Mesenteric fat pad (tissue), 1 donor: ENCODE measurements at places on chromosomes 6 and 20. TPM values are rescaled to one million over a fixed set of nuclear protein-coding genes. Genes with fewer than 3 reads are reported as not detected.

The TNFRSF6B gene
- total RNA-seq = 4.7 TPM

The EPB41L1 gene
- 59.7 TPM for total RNA-seq

The LST1 gene
- total RNA-seq = 23.8 TPM

The ARMH2 gene
- total RNA-seq = not detected

The NCOA5 gene
- total RNA-seq = 23.3 TPM

The RBM24 gene
- total RNA-seq = 1.3 TPM

The PAQR8 gene
- total RNA-seq = 3.9 TPM

The RBBP8NL gene
- total RNA-seq = not detected

The SEL1L2 gene
- total RNA-seq = not detected

The ATP6V1G2 gene
- total RNA-seq = 1.1 TPM

The SAMD10 gene
- 2.9 TPM for total RNA-seq

The DEFB116 gene
- not detected for total RNA-seq

The C6orf47 gene
- 21.6 TPM for total RNA-seq

The SDHAF4 gene
- total RNA-seq = 10.5 TPM

The SNX21 gene
- total RNA-seq = 46.7 TPM

The SLA2 gene
- total RNA-seq = 0.64 TPM

The UBE2C gene
- total RNA-seq = not detected

The KIAA1755 gene
- total RNA-seq = 5.6 TPM
